ENCODE measurements at places on chromosomes 5 and 9. TPM values are rescaled to one million over a fixed set of nuclear protein-coding genes. Genes with fewer than 3 reads are reported as not detected.

GRCh38 chr9:125985142-125985997, 238.2 kb downstream of the PBX3 start:
- H3K27me3 ChIP-seq, result no peaks in the 10 kb centered on the region
- H3K27ac ChIP-seq, result no peak overlapping the region
- no peak for DNase-seq
- no peak overlapping the region for H3K4me3 ChIP-seq

DNA sequence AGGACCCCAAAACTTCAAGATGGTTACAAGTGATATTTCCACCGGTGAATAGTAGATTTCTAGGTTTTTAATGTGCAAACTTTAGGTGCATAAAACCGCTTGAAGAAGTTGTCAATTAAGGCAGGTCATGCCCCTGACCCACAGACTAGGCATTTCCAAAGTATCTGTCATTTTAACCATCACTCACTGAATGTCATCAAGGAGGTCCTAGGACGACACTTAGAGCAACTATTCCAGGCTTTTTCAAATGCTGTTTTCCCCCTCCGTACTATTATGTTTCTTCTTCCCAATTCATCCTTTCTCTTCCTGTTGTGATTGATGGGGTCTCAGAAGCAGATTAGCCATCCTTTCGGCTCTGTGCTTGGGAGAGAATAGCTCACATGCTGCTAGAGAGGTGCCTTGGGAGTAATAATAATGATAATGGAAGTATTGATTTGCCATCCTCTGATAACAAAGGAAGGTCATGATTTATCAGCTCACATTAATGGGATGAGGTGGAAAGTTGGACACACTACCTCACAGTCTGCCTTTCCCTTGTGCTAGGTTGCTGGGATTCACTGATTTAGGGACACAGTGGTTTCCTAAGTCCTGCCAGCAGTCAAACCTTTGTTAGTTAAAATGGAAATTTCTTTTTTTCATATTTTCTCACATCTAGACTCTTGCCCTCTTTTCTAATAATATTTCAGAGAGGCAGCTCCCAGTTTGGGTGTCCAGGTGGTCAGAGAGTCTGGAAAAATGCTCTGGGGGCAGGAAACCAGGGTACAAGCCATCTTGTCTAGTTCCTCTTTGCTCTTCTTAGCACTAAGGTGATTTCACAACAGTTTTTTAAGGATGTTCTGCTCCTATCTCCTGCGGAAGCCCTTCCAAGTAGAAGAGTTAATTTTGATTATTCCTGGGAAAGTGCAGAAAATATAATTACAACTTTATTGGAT, 67.0 kb downstream of the PTTG1 start:
- no peak for DNase-seq
- no peak overlapping the region for H3K27ac ChIP-seq
- no peaks in the 10 kb centered on the region for H3K36me3 ChIP-seq

- peak overlapping the region; percentile 50 for H3K4me3 ChIP-seq
- H3K36me3 ChIP-seq, result no peaks in the 10 kb centered on the region
- peak; percentile 72 for DNase-seq
- peak overlapping the region; percentile 13 for H3K27ac ChIP-seq
Measured at GRCh38 chr5:115180165-115180709, 10.5 kb upstream of the TRIM36 start.

DNA sequence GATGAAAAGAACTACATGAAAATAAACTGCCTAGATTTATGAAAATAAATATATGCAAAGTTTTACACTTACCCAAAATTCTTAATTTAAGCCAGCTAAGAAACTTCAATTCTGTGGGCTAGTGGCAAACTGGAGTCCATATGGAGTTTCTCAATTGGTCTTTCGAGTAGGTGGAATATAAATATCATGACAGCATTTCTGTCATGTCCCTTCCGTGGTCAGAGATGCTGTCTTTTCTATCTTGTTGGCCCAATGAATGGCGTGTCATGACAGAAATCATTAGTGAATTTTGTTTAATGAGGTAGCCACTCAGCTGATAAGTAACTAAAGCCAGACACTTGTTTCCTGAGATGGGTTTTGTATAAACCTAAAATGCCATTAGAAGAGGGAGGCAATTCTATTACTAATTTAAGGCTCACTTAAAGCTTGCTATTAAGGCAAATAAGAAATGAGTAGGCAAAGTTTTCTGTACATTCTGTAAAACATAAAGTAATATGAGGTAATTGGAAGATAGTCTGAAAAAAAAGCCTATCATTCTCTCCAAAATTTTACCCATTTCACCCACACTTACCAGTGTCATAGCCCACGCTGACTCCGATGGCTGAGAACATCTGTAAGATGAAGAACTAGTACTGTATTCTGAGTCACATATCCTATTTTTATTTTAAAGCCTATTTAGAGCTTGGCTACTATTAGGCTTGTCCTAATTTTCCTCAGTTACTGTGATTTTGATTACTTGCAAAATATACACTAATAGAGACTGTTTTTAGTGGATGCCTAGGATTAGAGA, 419.3 kb upstream of the MEF2C start:
- no peaks in the 10 kb centered on the region for H3K4me1 ChIP-seq
- no peak overlapping the region for H3K4me3 ChIP-seq
- H3K36me3 ChIP-seq, result no peaks in the 10 kb centered on the region
- no peaks in the 10 kb centered on the region for H3K27me3 ChIP-seq
- H3K27ac ChIP-seq, result no peak overlapping the region
- no peak for DNase-seq

DNA sequence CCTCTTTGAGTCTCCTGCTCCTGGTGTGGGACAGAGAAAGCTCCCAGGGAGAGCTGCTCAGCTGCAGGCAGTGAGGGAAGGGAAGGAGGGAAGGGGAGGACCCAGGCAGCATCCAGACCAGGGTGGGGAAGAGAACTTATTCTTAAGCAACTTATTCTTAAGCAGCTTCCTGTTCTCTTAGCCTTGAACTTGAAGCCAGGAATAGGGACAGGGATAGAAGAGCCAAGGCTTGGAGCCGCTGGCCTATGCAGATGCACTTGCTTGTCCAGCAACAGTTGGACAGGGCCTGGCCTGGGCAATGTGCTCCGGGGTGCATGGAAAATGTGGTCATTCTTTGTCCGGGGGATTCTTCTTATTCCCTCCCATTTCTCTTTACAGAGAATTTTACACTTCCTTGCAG, 31.4 kb upstream of the SPTLC1 start:
- H3K27ac ChIP-seq, result no peak overlapping the region
- no peak for DNase-seq
- H3K4me3 ChIP-seq, result no peak overlapping the region
- H3K4me1 ChIP-seq, result peaks cover 9% of the 10 kb centered on the region
- H3K36me3 ChIP-seq, result no peaks in the 10 kb centered on the region
- H3K27me3 ChIP-seq, result peaks cover 1% of the 10 kb centered on the region

DNA sequence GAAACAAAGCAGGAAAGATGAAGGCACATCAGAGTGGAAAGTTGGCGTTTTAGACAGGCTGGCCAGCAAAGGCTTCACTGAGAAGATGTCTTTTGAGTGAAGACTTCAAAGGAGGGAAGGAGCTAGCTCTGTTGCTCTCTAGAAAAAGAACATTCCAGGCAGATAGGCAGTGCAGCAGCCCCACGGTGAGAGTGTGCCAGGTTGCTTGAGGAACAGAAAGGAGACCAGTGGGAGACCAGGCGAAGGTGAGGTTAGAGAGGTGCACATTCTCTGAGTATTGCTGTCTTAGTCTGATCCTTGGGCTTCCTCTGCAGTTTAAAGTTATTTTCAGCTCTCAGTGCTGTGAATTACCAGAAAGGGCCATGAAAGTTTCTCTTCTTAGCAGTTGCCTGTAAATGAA, 83.8 kb downstream of the SLC44A1 start:
- no peak overlapping the region for H3K4me3 ChIP-seq
- no peaks in the 10 kb centered on the region for H3K4me1 ChIP-seq
- no peaks in the 10 kb centered on the region for H3K27me3 ChIP-seq
- no peak overlapping the region for H3K27ac ChIP-seq
- DNase-seq, result no peak

- H3K36me3 ChIP-seq, result no peaks in the 10 kb centered on the region
- H3K27ac ChIP-seq, result no peak overlapping the region
- no peaks in the 10 kb centered on the region for H3K4me1 ChIP-seq
- DNase-seq, result no peak
Measured at GRCh38 chr9:90508940-90509339, 133.7 kb downstream of the DIRAS2 start.

The ZBTB6 gene
- total RNA-seq, result 10.5 TPM

The ALDH7A1 gene
- 95.2 TPM for total RNA-seq

The IRX1 gene
- not detected for total RNA-seq

The NR6A1 gene
- total RNA-seq, result 5.3 TPM

Measured in A673 (cell line).